ENCODE measurements at places on chromosomes 12 and 14.

GRCh38 chr12:18296201-18296908, 35.0 kb downstream of the PIK3C2G start:
- no peak for DNase-seq

DNA sequence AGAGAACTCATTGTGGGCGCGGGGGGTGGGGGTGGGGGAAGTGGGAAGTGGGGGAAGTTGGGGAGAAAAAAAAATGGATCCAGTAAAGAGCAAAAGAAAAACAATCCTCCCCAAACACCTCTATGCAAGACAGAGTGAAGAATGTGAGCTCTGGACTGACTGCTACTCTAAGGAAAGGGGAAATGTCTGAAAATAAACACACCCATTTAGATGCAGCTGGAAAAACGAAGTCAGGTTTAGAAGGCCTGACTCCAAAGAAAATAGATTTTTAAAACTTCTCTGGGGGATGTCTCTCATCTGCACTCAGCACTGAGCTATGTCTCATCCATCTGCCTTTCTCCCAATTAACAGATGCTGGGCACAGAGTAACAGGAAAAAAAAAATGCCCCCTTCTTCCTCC, 904.4 kb downstream of the GALC start:
- no peak for DNase-seq

- DNase-seq = no peak
Observed at GRCh38 chr14:20853042-20853441, 38.1 kb upstream of the RNASE3 start.

DNA sequence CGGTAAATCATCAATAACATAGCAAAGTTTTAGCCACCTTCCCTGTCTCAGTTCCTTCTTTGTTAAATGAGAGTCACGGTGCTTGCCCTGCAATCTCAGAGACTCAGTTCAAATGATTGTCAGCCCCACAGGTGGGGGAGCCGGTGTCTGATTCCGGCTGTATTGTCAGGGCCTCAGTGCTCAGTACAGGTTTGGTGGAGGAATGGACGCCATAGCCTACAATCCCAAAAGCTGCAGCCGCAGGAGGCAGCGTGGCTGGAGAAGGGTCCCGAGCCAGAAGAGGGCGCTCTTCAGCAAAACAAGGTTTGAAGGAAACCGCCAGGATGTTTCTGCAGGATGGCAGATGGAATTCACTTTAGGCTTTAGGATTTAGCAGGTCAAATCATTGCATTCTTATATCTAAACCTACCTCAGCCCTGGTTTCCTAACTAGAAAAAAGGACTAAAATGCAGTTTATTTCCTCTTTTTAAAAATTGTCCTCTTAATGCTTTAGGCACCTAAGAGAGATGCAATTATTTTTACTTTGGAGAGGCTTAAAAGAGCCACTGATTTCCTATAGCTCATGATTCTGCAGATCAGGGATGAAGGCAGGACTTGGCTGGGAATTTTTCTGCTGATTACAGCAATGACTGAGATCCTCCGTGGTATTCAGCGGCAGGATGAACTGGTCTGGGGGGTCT, 29.2 kb downstream of the FOS start:
- DNase-seq = peak; percentile 86

GRCh38 chr12:108896336-108896735, 16.4 kb downstream of the DAO start:
- DNase-seq = no peak

GRCh38 chr12:51886021-51886710, 1.7 kb upstream of the ANKRD33 start:
- no peak for DNase-seq

- no peak for DNase-seq
Observed at GRCh38 chr12:22979854-22980469, 355.0 kb downstream of the ETNK1 start.

DNA sequence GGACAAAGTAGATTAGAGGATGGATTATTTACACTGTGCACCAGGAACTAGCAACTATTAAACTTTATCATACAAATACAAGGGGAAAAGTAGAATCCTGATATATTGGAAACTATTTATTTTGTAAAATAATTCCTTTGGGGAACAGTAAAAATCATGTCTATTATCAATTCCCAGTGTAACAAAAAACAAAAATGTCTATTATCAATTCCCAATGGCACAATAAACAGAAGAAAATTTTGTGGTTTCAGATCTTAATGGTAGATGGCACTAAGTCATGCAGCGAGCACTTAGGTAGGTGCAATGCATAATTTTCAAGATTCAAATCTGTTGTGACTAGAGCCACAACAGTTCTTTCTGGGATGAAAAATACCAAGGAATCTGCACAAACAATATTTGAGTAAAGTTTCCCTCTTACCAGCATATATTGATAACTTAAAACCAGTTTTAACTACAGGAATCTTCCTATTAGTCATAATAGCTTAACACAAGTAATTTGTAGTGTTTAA, 13.7 kb downstream of the CFL2 start:
- no peak for DNase-seq

Measured in activated CD8-positive, alpha-beta memory T cell treated with anti-CD3 and anti-CD28 coated beads for 24 hours (primary cell).